ENCODE measurements at places on chromosomes 16 and 17. TPM values are rescaled to one million over a fixed set of nuclear protein-coding genes. Genes with fewer than 3 reads are reported as not detected.

DNA sequence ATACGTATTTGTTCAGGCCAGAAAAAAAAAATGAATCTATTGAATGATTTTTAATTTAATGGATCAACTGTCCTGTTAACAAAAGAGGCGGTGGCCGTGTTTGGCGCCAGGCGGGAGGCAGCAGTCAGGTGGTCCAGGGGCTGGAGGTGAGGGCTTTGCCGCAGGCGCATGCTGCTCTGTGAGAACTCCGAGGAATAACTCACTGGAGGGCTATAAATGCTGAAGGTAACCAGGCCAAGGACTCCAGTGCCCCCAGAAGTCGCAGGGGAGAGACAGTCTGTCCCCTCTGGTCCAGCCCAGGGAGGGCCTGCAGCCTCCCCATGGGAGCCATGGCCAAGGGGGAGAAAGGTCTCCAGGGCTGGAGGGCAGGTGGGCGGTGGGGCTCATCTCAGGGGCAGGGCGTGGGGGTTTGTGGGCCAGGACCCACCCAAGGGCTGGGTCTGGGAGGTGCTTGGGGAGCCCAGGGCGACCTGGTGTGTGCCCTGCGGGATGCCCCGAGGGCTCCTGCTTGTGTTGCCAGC, 7.1 kb upstream of the BAHCC1 start:
- no peak for DNase-seq

GRCh38 chr17:33962857-33963655, 292.0 kb upstream of the CCL2 start:
- DNase-seq, result no peak

GRCh38 chr17:55524440-55525220, 13.4 kb upstream of the SMIM36 start:
- no peak for DNase-seq

GRCh38 chr16:82993926-82994325, 367.2 kb downstream of the CDH13 start:
- DNase-seq, result no peak

GRCh38 chr16:4225075-4225474, 16.8 kb downstream of the SRL start:
- no peak for DNase-seq

ANKS4B gene
- total RNA-seq, result not detected

- DNase-seq, result no peak
Measured at GRCh38 chr17:73318836-73319235, 7.0 kb upstream of the CDC42EP4 start.

HSF4 gene
- total RNA-seq, result 11.6 TPM

- no peak for DNase-seq
Measured at GRCh38 chr17:4898351-4898750, 985 bp upstream of the C17orf107 start.

PNMT gene
- not detected for total RNA-seq

GRCh38 chr17:44258811-44259351, 9.1 kb downstream of the SLC4A1 start:
- DNase-seq, result no peak

GRCh38 chr17:17258998-17259397, 22.0 kb upstream of the FLCN start:
- no peak for DNase-seq

GRCh38 chr16:75089486-75090202, 26.9 kb downstream of the LDHD start:
- no peak for DNase-seq

DNA sequence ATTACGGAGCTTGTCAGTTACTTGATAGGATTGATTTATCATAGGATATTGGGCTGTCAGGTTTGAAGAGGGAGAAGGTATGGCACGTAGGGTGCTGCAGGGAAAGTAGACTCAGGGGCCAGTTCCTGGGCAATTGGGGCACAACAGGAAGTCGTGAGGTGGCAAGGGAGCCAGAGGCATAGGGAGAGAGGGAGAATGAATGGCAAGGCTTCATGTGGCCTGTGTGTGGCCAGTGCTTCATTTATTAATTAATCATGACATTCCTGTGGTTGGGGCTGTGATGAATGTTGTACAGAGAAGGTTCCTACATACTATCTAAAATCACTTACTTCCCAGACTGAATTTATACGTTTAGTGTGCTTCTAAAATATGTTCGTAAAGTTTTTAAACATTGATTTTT, 19.3 kb downstream of the MFSD11 start:
- no peak for DNase-seq

IL34 gene
- total RNA-seq, result not detected

TP53TG3F gene
- total RNA-seq, result not detected

EPOP gene
- 50.0 TPM for total RNA-seq

DNA sequence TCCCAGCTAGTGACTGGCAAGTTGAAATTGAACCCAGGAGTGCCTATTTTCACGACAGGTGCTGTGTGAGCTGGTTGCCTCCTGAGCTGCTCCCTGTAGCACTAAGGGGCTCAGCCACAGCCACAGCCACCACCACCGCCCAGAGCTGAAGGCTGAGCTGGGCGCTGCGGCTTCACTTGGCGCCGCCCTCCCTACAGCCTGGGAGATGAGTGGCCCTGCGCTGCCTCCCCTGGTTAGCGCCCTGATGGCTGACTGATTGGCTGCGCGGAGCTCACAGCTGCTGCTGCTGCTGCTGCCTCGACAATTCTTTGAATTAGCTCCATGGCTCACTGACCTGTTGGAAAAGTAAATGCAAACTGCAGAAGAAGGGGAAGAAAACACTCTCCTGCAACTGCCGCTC, 91.8 kb upstream of the TMEM132E start:
- DNase-seq, result no peak

DNA sequence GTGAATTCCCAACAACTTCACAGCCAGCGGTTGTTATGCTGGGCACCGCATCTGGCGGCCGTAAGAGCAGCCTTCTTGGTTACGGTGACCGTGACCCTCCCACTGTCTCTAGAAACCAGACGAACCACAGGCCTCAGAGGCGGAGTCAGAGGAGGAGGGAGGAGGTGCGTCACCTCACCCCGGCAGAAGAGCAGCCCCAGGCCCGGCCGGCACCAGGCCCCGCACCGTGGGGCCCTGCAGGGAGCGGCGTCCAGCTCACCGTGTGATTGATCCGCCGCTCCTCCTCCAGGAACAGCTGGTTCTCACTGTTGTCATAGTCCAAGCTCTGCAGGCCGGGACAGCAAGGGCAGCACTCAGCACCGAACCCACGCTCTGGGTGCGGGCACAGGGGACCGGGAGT, 13.7 kb downstream of the CLCN7 start:
- DNase-seq, result no peak

DNA sequence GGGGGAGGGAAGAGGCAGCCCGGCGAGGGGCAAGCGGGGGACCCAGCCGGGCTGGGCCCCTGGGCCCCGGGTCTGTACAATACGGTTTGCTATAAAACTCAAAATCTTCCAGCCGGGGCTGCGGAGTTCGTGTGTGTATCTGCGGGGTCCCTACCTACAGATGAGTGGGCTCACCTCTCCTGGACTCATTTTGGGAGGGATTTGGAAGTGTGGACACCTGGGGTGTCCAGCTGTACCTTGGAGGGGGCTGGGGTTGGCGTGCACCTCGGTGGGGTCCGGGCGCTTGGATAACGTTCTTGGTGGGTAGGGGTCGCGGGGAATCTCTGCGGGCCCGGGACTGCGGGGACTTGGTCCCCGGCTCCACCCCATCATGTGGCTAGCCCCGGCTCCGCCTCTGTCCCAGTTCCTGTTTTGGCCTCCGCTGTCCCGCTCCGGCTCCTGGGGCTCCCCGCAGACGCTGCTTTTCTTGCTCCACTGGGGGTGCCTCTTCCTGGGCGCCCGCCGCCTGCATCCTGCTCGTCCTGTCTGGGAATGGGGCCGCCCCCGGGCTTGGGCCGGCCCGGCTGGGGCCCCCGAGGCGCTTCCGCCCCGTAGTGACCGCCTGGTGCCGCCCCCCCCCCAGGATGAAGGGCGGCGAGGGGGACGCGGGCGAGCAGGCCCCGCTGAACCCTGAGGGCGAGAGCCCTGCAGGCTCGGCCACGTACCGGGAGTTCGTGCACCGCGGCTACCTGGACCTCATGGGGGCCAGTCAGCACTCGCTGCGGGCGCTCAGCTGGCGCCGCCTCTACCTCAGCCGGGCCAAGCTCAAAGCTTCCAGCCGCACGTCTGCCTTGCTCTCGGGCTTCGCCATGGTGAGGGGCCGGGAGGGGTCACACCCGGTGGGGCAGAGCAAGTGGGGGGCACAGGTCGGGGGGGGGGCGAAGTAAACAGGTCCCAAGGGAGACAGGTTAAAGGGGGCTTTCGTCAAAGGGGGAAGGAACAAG, at the start of gene ORAI3:
TSS of gene ORAI3 (plus strand) at position 402 of the 983 bp plus-strand sequence. CDS start at position 624, 222 bp downstream.
- no peak for DNase-seq

GRCh38 chr17:39563476-39563875, 44.2 kb downstream of the NEUROD2 start:
- no peak for DNase-seq

STARD3 gene
- 71.4 TPM for total RNA-seq

DNA sequence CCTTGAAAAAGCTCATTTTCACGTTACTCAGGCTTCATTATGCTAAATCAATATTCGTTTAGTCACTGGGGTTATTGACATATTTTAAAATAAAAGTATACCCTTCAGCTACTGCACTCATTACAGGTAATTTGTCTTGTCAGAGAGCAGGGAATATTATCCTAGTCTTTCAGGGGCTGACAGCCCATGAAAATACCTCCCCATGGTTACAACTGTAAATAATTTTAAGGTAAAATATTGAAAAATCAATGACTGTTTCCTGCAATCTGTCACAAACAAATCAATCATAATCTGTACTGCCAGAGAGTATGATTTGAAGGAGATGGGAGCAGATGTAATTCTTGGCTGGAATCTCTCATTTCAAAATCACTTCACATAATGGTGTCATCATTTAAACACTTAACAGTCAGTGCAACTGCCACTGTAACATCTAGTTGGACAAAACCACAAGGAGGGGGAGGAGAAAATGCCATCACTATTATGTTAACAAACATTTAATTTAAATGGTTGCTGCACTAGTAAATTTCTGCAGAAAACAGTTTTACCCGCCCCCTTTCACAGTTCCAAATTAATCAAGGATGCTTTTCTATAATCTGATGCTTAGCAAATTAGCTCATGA, 9.3 kb upstream of the IRX5 start:
- no peak for DNase-seq

GRCh38 chr17:55405600-55405999, 16.0 kb downstream of the MMD start:
- no peak for DNase-seq

LGALS9B gene
- not detected for total RNA-seq

DNA sequence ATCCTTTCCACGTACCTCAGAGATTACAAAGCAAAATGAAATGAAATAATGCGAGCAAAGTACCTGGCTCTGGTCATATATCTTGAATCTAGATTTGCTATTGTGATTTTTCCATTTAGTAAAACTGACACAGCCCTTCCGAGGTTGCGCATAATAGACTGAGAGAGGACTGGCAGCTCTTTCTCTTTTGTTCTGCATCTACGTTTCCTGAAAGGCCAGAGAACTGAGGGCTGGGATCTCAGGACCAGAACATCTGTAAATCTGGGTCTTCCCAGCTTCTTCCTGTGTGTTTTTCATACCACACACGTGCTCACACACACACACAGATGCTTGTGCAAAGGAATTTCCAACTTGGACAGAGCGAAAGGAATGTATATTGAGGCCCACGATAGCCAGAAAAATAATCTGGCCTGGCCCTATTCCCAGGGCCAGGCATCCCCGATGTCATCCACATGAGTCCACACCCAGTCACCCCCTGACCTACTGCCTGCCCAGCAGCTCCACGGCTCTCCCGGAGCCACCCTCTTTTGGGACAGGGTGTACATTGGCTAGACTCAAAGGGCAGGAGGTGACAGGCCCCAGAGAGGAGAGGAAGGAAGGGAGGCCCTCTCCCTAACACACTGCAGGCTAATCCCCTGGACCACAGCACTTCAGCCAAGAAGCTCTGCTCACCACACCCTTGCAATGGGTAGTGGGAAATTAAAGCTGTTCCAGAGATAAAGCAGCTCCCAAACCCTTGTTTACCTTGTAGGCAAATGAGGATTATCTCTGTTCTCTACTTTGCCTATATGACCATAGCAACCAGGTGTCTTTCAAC, 41.8 kb downstream of the NOL11 start:
- DNase-seq, result no peak

GRCh38 chr17:41519501-41520224, 973 bp upstream of the KRT15 start:
- DNase-seq, result no peak

DNA sequence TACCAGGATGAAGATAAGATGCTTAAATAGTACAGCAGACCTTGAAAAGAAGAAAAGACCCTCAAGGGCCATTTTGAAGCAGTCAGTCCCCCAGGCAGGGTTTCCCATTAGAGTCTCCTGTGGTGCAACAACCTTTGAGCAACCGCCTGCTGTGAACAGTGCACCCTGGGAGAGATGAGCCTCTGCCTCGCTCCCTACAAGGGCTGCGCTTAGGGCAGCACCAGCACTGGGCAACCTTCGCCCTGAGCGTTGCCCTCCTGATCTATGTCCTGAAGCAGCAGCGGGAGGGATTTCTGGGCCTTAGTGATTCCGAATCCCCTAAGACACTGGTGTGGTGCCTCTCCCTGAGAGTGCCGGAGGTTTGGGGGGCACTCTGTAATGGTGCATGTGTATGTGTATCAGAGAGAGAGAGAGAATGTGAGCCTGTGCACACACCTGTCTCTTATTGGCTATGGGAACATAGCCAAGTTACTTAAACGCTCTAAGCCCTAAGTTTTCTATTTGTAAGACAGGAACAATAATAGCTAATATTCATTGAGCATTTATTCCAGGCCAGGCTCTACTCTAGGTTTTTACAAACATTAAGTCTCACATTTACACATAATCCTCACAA, 25.2 kb upstream of the ABCC12 start:
- no peak for DNase-seq

- DNase-seq, result no peak
Measured at GRCh38 chr17:82107341-82107860, 9.4 kb upstream of the FASN start.

DNA sequence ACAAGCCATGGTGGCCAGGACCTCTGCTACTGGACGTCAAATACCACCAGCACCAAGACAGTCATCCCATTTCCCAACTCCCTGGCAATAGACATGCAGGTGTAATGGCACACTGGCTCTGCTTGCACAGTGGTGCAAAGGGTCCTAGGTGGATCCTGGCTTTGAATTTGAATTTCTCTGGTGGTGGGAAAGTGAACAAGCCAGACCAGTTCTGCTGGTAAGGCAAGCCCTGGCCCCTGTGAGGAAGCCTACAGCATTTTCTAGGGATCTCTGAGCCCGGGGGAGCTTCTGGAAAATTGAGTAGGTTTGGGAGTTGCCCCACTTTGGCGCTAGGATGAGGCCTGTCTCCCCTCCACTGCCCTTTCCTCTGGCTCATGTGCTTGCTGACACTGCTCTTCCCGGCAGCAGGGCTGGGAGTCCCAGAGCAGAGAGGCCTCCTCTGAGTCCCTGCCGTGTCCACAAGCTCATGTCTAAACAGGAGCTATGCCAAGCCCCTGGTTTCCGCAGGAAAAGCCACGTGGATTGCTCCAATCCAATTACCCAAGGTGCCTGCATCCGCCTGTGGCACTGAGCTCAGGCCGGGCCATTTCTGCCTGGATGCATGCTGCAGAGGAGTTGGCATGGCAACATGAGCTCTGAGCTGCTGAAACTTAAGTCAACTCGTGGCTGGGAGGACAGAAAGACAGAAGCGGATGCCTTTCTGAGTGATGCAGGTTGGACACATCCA, 67.0 kb downstream of the PRMT7 start:
- DNase-seq, result no peak
